Adipocyte (in vitro differentiated cells): ENCODE measurements at places on chromosomes 1 and 21.

- DNase-seq: peak; percentile 50
Measured at GRCh38 chr1:197841883-197842553, 60.4 kb upstream of the C1orf53 start.

- DNase-seq: peak; percentile 76
Measured at GRCh38 chr1:202807451-202807925, 733 bp downstream of the KDM5B start.

- DNase-seq: peak; percentile 58
Measured at GRCh38 chr1:216765346-216766300, 42.4 kb upstream of the ESRRG start.

- DNase-seq: peak; percentile 30
Measured at GRCh38 chr1:8155528-8156186, 129.5 kb upstream of the ERRFI1 start.

DNA sequence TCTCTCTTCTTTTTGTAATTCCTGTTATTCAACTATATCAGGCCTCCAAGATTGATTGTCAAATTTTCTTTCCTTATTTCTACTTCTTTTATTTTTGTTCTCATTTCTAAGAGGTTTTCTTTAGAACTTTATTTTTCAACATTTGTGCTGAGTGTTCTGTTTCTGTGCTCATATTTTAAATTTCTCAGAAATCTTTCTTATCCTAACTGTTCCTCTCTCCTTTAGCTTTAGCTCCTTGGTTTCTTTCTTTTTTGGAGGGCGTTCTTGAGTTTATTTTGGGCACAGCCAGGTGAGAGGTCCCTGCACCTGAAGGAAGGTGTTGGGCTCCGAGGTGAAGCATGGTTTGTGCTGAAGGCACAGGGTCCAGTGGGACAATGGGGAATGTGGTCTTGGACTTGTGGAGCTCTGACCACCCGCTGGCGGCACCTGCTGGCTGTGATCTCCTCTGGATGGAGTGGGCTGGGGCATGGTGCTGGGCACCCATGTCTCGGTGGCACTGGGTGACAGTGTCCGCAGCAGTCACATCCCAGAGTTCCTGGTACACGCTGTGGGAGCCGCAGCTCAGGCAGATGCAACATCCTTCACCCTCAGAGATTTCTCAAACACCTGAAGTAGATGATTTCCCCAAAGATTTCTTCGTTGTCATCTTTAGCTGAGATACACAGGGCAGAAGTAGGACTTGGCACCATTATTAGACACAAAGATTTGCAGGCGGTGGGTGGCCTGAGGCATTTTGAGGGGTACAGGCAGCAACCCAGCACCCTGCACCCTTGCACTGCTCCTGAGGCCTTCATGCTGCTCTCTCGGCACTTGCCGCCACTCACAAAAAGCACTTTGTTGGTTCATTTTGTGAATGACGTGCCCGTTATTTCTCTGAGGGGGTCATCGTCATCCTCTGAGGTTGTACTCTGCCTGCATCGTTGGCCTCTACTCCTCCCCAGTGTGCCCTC is 38.2 kb upstream of the DIP2A start:
- DNase-seq: no peak

GRCh38 chr21:33949516-33950430 is 34.2 kb upstream of the ATP5PO start:
- no peak for DNase-seq

DNA sequence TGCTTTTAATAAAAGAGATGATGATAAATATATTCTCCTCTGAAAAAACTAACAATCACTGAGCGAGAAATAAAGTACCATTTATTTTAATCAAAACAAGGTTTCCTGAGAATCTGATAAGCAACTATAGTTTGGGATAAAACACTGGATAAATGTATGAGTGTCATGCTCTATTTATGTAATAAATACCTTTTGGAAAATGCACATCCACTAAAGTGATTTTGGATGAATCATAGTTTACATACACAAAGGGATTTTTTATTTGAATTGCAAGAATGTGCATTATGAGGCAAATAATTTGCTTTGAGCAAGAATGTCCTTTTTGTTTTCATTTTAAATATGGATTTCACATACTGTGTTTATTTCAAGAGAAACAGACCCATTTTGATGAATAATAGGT is 1483.5 kb downstream of the MRPL39 start:
- peak; percentile 54 for DNase-seq

DNA sequence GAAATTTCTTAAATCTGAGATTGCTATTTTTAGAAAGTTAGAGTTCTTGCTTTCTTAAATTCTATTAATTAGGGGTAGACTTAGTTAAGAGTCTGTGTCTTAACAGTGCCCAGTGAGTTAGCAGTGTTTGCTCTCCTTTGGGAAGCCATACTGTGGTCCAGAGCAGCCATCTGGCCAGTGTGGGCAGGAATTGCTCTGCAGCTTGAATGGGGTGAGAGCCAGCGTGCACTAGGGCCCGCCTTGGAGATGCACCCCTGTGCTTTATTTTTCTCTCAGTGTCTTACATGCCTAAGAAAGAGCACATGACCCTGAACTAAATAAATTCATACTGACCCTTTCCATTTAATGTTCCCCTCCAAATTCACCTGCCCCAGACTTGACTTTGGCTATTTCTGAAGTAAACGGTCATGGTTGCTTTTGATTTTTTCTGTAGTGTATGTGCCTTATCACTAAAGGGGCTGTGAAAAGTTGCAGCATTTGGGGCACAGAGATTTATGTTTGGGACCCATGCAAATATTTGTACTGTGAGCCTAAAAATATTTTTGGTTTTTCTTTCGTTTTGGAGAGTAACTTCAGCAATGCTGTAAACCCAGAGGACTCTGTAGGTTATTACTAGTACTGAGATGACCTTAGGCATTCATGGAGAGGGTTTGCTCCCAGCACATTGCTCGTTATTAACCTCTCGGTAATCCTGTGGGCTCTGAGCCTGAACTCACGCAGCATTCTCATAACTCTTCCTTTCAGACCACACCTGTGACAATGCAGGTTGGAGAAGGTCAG is 21.3 kb upstream of the KCNQ4 start:
- no peak for DNase-seq

GRCh38 chr21:16426936-16427335 is 697.2 kb downstream of the USP25 start:
- no peak for DNase-seq

DNA sequence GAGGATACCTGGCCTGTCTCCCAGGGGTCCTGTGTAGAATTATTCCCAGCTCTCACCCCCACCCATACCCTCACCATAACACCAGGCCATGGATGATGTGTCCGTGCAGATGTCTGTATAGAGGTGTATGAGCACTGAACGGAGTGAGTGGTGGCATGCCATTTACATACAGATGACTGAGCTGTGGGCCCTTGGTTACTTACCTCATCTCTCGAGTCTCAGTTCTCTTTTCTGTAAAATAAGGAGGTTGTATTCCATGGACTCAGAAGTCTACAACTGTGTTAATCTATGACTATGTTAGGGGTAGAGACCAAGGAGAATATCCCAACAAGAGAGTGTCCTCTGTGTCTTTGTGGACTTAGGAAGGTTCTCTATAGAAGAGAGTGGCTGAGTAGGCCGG is 65.6 kb upstream of the CD1D start:
- no peak for DNase-seq

DNA sequence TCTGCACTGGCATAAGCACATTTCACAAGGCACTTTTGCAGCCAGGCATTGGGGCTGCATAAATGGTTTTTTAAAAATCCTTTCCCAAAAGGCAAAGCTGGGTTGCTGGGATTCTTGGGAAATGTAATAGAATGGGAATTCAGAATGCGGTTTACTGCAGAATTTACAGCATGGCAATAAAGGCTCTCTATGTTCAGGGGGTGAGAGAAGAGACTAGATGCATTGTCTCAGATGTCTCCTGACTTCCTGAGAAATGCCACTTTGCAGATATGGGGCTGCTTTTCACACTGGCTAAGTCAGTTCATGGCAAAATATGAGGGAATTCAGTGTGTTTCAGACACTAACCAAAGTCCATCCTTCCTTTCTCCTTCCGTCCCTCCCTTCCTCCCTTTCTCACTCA is 13.5 kb downstream of the FCGR2B start:
- no peak for DNase-seq

DNA sequence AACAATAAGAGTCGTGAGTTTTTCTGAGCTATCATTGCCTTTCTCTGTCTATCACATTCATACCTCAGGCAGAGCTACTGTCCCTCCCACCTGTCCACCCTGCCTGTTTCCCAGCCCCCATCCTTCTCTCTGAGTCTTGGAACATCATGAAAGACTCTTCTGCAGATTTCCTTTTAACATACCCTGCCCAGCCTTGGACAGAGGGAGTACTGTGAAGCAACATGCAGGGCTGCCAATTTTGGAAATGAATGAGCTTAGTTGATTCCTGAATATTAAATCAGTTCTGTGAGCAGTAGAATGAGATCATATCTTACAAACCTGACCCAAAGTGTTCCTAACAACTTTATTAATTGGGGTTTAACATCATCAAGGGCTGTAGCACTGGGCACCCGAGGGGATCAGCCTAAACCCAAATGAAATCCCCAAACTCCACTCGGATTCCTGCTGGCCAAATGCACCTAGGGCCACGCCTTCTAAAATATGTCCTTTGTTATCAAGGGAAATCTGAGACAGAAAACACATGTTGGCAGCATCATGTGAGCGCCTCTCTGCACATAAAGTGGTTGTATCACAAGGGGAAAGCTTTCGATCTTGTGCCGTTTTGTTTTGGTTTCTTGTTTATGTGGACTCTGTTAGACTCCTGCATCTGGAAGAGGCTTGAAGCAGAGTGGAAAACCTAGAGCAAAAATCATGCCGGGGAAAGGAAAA is 357.6 kb downstream of the KIF26B start:
- DNase-seq: peak; percentile 46

GRCh38 chr1:24289937-24290595 is 29.1 kb upstream of the GRHL3 start:
- DNase-seq: peak; percentile 35

- no peak for DNase-seq
Measured at GRCh38 chr1:8142955-8143629, 117.0 kb upstream of the ERRFI1 start.

DNA sequence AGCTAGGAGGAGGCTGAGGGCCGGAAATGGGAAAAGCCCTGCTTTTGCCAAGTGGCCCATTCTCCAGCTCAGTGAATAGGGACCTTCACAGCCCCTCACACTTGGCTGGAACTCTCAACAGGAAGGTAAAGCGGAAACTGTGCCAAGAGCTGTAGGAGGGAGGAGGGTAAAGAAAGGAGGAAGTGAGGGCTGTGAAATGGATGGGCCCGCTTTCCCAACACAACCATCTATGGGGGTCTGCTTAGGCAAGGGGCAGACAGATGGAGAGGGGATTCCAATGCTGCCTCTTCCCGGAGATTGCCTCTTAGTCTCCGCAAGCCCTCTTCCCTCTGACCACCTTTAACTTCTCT is 5.2 kb downstream of the INKA2 start:
- DNase-seq: no peak

- peak; percentile 42 for DNase-seq
Measured at GRCh38 chr21:14875704-14876523, 188.9 kb downstream of the NRIP1 start.

DNA sequence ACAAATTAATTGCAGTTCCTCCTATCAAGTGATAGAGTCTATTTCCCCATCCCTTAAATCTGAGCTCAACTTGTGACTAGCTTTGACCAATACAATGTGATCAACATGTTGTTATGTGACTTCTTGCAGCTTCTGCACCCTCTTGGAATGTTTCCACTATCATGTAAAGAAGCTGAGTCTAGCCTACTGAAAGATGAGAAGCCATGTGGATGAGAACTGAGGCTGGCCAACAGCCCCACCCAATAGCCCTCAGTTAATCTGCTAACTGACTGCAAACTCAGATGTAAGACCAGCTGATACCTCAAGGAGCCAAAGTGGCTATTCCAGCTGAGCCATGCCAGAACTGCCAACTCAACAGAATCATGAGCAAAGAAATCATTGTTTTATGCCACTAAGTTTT is 44.0 kb downstream of the LYST start:
- peak; percentile 43 for DNase-seq

DNA sequence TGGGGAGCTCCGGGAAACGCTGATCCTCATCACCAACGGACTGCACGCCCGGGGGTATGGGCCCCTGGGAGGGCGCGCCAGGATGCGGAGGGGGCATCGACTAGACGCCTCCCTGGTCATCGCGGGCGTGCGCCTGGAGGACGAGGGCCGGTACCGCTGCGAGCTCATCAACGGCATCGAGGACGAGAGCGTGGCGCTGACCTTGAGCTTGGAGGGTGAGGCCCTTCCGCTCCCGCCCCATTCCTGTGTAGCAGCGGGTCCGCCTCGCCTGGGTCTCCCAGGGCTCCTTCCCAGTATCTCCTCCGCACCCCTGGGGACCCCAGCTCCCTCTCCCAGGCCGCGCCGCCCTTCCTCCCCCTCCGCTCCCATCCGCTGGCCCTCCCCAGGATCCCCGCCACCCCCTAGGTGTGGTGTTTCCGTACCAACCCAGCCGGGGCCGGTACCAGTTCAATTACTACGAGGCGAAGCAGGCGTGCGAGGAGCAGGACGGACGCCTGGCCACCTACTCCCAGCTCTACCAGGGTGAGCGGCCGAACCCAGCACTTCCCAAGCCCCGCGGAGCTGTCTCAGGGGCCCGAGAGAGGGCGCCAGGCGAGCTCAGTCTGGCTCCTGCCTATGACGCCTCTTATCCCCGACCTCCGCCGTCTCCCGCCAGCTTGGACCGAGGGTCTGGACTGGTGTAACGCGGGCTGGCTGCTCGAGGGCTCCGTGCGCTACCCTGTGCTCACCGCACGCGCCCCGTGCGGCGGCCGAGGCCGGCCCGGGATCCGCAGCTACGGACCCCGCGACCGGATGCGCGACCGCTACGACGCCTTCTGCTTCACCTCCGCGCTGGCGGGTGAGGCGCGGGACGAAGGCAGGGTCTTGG is 5.0 kb downstream of the HAPLN2 start:
- DNase-seq: peak; percentile 72

DNA sequence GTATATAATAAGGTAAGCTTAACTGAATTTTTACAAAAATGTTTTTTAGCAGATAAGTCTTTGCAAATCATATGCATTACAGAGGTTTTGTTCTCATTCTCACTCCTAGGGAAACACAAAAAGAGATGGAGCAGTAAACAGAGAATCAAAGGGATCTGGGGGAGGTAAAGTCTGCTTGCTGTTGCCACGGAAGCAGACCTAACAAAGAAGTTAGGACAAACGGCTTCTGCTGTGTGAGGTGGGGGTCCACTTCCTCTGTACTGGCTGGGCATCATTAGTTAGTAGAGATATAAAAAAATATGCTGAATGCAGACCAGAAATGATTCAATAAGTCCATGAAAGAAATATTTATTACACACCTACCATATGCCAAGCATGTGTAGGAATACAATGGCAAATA is 34.2 kb downstream of the GJA5 start:
- DNase-seq: no peak
